ENCODE measurements at places on chromosomes 4 and X.

DNA sequence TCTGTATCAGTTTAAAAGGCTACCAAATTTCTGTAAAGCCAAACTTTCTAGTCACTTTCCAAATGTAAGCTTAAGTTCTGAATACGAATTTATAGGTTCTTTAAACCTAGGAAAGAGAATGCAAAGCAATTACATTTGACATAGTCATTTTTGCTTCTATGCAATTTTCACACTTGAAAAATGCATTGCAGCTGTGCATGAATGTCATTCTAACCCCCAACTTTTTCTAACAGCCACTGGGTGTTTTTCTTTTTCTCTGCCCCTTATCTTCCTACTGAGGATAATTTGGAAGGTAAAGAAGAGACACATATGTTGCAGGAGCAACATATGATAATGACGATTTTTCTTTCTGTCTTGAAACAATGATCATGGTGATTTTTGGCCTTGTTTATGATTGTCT, 537.5 kb downstream of the SPRY1 start:
- DNase-seq = no peak

- DNase-seq = no peak
Observed at GRCh38 chr4:109671350-109671749, 31.9 kb downstream of the CASP6 start.

DNA sequence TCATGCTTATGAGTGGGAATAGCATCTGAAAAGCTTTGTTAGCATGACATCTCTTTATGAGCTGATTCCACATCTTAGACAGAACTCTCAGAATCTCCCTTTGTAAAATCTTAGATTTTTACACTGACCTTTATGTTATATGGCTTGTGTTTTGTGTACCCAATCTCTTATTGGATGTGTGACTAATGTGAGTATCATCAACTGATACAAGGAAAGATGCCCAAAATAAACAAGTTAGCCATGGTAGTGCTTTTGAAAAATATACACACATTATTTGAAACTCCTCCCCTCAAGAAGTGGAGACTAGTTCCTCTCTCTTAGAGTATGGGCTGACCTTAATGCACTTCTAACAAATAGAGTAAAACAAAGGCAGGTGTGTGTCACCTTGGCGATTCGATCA, 160.1 kb upstream of the NRK start:
- no peak for DNase-seq

- no peak for DNase-seq
Observed at GRCh38 chr4:13903061-13903460, 275.5 kb upstream of the BOD1L1 start.

DNA sequence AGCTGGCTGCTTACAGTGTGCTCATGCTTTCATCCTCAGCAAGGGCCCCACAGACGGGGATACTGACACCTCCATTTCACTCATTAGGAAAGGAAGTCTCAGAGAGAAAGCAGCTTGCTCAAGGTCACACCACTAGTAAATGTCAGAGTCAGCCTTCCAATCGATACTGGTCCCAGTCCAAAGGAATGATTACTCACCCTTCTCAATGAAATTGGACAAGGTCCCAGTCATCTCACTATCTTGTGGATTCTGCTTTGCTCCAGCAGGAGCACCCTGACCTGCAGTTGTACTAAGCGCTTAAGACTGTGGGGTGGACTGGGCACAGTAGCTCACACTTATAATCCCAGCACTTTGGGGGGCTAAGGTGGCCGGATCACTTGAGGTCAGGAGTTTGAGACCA, 132.2 kb upstream of the SLC34A2 start:
- no peak for DNase-seq

DNA sequence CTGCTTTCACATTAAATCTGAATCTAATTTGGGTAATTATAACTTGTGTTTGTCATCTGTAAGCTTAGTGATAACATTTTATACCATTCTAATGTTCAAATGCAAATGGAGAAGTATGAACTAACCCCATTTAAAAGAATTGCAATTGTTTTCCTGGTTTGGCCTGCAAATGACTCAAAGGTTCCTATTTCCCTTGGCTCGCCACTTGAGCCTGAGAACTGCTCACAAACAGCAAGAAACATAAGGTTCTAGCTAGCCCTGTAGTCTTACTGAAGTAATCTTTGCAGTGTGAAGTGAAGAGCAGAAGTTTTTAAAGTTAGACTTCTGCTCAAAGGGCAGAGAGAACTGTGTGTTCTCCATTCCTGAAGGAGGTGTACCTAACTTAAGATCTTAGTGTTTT, 27.2 kb downstream of the UPRT start:
- no peak for DNase-seq

- DNase-seq = no peak
Observed at GRCh38 chrX:8048466-8048865, 121.3 kb upstream of the PNPLA4 start.

GRCh38 chrX:24480400-24480865, 15.3 kb downstream of the PDK3 start:
- no peak for DNase-seq

- DNase-seq = no peak
Observed at GRCh38 chr4:11640584-11640983, 211.9 kb upstream of the HS3ST1 start.

GRCh38 chr4:125573368-125573767, 258.6 kb downstream of the FAT4 start:
- no peak for DNase-seq

- DNase-seq = no peak
Observed at GRCh38 chr4:62661821-62662220, 1461.7 kb downstream of the ADGRL3 start.

GRCh38 chr4:5340991-5341451, 289.7 kb downstream of the STK32B start:
- no peak for DNase-seq

DNA sequence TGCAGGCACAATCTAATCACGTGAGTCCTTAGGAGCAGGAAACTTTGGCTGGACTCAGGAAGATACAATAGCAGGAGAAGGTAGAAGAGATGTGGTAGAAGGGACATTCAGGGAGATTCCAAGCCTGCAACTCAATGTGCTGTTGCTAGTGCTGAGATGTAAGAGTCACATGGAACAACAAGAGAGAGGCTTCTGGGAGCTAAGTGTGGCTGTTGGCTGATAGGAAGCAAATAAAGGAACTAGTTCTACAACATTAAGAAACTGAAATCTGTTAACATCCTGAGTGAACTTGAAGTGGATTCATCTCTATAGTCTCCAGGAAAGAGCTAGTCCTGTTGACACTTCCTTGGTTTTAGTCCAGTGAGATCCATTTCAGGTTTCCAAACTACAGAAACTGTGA, 1207.4 kb downstream of the ADGRL3 start:
- DNase-seq = no peak

DNA sequence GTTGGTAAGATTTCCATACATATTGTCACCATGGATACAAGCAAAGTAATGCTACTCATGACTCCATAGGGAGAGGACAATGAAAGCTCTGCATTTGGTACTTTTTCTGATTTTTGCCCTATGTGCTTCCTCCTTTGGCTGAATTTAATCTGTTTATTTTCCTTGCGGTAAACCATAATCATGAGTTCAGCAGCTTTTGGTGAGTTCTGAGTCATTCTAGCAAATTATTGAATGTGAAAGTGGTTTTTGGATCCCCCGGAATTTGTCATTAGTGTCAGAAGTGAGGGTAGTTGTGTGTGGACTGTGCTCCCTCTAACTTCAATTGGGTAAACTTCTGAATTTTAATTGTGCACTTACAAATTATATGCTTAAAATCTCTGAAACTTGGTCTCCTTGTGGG, 170.3 kb downstream of the MOSPD2 start:
- no peak for DNase-seq

- DNase-seq = no peak
Observed at GRCh38 chr4:125115476-125115875, 199.3 kb upstream of the FAT4 start.
